Activated naive CD4-positive, alpha-beta T cell treated with anti-CD3 and anti-CD28 coated beads, Interleukin-2, amount 50 U/mL, for 16 hours (primary cell): ENCODE measurements at places on chromosomes 2 and 18.

GRCh38 chr18:33745151-33745795 is 167.3 kb downstream of the ASXL3 start:
- DNase-seq: no peak

- no peak for DNase-seq
These were observed 202.2 kb downstream of the TRIB2 start for GRCh38 chr2:12918835-12919445.

- DNase-seq: no peak
These were observed 125.7 kb downstream of the MRO start for GRCh38 chr18:50694147-50694546.

DNA sequence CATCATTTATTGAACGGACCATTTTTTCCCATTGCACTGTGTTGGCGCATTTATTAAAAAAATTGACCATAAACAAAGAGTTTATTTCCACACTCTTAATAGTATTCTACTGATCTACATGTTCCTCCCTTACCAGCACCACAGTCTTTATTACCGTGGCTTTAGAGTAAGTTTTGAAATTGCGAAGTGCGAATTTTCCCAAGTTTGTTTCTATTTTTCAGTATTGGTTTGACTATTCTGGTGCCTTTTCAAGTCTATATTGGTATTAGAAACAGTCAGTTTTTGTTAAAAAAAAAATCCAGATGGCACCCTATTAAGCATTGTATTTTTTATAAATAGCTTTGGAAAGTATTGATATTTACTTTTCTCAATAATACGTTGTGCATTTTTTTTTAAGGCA is 795.1 kb upstream of the HS6ST1 start:
- DNase-seq: no peak

DNA sequence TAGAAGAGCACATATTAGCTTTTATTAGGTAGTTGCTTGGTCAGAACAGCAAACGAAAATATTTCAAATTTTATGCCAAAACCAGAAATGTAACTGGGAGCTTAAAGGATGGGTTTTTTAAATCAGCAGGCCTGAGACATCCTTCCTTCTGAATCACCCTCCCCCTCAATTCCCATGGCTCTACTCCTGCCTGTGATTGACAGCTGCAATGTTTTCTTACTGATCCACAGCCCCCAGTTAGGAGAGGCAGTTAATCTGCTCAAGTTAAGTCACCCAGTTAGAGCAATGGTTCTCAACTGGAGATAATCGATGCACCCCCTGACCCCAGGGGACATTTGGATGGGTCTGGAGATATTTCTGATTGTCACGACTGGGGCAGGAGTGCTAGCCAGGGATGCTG is 24.9 kb downstream of the KCTD18 start:
- DNase-seq: no peak

DNA sequence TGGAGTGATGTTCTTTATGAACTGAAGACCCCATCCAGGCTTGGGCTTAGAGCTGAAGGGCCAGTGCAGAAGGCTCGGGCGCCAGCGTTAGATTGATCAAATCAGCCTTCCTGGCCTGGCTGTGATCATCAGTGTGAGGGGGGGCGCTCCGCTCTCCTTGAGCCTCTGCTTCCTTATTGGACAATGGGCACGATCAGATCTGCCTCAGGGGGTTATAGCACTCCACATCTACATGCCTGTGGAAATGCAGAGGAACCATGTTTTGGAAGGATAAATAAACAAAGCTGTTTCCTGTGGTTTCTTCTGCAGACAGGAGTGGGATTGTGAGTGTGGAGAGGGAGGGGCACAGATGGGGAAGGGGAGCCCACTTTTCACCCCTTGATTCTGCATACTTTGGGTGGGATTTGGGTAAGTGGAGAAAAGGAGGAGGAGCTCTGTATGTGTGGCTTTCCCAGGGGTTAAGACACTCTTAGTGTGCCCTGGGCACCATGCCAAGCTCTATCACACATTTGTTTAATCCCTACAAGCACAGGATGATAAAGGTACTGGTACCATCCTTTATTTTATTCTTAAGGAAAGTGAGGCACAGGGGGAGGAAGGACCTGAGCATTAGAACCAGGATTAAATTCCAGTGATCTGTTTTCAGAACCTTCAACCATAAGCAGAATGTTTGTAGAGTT is 150.5 kb downstream of the EN1 start:
- DNase-seq: no peak

DNA sequence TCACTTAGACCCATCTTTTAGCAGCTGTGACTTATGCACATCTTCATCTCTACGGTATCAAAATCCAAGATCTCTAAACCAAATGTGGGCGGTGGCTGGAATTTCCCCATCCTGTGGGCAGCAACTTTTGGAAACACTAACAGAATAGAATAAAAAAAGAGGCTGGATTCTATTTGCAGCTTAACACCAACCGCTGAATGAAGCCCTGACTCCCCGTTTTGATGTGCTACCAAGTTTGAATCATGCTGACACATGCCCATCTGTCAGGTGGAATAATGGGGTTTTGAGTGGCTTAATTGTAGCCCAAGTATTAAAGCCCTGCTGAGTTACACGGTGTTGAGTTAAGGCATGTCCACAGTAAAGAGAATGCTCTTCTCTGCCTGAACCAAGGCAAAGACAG is 165.2 kb downstream of the MTCL1 start:
- DNase-seq: no peak

DNA sequence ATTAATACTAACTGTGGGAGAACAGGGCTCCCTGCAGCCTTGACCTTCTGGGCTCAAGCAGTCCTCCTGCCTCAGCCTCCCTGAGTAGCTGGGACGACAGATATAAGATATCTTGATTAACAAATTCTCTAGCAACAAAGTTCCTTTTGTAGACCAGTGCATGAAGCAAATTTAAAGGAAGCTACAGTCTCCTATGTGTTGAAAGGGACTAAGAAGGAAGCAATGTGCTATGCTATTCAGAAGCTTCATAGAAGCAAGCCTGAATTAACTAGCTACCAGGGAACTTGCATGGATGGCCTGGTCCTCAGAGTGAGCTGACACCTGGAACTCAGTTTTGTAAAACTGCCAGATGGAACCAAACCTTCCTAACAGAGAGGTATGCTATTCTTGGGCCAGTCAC is 33.2 kb downstream of the RAPH1 start:
- no peak for DNase-seq

GRCh38 chr2:102331311-102331980 is 20.1 kb downstream of the IL1RL1 start:
- no peak for DNase-seq

DNA sequence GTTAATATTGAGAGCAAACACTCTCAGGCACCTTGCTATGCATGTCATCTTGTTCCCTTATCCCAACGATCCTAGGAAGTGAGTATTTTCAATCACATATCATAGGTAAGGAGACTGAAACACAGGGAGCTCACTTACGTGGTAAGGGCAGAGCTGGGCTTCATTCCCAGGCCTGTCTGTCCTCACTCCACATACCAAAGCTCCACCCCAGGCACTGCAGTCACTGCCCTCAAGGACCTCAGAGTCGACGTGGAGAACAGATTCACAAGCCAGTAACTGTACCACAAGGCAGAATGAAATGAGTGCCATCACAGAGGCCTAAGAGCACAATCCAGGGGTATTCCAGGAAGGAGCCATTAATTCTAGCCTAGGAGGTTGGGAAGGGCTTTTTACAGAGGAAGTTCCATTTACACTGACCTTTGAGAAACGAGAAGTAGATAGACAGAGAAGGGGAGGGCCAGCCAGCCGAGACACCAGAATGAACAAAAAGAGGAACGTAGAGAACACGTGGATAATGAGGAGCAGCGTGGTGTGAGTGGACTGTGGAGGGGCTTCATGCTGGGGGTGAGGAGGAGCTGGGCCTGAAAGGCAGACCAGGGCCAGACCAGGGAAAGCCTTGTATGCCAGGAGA is 48.6 kb downstream of the KIAA2012 start:
- DNase-seq: no peak

DNA sequence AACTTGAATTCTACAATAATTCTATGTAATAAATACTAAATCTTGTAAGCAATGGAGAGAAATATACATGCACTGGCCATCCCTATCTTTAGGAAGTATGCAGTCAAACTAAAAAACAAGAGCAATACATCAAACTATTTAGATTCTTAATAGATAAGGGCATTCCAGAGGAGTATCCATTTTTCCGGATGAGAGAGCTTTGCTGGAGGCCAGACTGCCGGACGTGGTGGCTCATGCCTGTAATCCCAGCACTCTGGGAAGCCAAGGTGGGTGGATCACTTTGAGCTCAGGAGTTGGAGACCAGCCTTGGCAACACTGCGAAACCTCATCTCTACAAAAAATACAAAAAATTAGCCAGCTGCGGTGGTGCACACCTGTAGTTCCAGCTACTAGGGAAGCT is 60.8 kb downstream of the KIF5C start:
- no peak for DNase-seq

DNA sequence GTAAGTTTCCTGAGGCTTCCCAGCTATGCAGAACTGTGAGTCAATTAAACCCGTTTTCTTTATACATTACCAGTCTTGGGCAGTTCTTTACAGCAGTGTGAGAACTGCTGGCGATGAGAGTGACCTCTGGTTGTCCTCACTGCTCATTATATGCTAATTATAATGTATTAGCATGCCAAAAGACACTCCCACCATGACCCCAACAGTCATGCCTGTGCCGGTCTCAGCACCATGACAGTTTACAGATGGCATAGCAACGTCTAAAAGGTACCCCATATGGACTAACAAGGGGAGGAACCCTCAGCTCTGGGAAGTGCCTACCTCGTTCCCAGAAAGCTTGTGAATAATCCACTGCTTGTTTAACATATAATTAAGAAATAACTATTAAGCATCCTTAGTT is 8.1 kb upstream of the IL1A start:
- no peak for DNase-seq

- DNase-seq: no peak
These were observed 17.1 kb upstream of the ANTXR1 start for GRCh38 chr2:68995916-68996315.

- DNase-seq: no peak
These were observed 45.4 kb upstream of the EFEMP1 start for GRCh38 chr2:55968941-55969340.

DNA sequence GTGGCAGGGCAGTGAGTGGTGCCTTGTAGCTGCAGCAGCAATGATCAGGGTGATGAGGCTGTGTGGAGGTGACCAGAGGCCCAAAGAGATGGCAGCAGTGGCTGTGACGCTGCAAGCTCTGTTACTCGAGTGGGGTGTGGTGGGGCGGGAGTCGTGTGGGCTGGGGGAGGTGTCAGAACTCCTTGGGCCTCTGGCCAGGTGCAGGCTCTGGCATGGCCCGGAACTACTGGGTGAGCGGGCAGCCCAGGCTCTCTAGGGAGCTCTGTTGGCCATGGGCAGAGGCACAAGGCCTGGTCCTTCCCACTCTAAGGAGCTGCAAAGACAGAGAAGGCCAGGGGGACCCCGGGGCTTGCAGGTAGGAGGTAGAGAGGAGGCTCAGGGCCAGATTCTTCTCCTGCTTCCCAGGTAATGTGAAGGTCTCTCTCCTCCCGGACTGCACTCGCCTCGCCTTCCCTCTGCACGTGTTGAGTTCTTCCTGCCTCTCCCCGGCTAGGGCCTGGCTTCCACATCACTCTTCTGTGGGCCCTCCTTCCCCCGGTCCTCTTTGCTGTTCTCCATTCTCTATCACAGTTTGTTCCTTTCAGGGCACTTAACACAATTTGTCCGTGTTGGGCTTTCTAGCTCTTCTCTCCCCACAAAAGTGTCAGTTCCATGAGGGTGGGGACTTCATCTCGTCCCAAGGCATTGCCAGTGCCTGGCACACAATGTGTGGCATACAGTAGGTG is 114.8 kb downstream of the MCFD2 start:
- DNase-seq: no peak

DNA sequence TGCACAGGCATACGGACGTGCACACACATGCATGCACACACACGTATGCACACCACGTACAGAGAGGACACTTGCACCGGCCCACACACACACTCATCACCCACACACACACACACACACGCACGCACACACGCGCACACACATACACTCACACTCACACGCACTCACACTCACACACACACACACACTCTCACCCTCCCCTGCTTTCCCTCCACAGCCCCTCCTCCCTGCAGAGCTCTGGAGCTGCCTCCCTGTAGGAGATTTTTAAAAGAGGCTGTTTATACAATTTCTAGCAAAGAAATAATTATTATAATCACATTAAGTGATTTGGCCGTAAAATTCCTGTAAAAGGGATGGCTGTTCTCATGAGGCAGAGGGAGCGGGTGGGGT is 36.5 kb upstream of the SNED1 start:
- DNase-seq: no peak

GRCh38 chr2:112480530-112481049 is 1.4 kb upstream of the TTL start:
- peak; percentile 24 for DNase-seq

GRCh38 chr2:79369127-79369526 is 143.7 kb upstream of the CTNNA2 start:
- DNase-seq: no peak

DNA sequence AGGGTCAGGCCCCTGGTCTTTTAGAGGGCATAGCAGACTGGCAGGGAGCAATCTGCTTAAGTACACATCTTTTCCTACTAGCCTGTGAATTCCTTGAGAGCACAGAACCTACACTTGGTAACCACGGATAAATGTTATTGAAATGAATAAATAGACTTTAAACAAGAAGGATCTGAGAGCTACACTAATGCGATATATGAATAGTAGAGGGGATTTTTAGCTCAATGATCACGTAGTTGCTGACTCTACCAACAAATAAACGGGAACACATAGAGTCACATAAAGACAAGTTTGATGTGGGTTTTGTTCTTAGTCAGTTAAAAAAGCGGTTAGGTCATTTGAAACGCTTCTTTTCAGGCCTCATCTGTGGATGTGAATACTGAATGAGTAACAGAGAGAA is 290.3 kb upstream of the CCDC68 start:
- DNase-seq: no peak

DNA sequence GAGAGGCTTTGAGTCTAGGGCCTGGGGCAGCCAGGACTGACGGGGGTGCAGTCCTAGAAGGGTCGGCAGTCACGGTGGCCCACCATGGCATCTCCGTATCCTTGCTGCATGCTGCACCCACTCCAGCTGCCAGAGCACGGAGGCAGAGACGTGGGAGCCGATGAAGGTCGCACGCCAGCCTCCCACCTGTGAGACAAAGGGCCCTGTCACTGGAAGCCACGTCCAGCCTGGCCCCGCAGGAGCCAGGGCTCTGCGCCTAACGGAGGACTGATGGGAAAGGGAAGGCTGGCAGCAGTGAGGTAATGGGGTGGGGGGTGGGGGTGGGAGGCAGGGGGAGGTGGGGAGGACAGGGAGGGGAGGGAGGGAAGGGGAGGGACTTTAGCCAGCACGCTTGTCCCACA is 21.9 kb downstream of the ITM2C start:
- DNase-seq: no peak

DNA sequence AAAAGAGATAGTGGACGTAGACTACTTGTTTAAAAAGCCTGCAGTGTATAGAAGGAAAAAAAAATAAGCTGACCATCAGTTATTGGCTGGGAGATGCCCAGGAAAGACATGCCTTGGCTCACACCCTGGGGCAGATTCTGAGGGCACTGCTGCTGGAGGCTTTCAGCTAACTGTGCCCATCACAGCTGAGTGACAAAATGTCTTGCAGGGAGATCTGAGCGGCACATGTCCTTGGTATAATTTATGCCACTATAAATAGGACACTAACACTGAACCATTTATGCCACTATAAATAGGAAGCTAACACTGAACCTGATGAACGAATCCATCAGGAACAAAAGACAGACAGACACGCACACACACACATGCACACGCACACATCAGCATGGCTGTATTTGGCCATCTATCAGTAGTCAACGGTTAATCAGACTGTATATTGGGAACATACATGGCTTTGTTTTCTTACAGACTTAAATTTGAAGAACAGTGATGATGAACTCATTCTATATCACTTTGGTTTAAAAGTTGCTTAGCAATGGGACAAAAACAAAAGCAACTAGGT is 68.2 kb upstream of the NOSTRIN start:
- DNase-seq: no peak

- no peak for DNase-seq
These were observed 270.1 kb downstream of the EIPR1 start for GRCh38 chr2:3107567-3107966.
